ENCODE measurements at places on chromosomes 6 and 20. TPM values are rescaled to one million over a fixed set of nuclear protein-coding genes. Genes with fewer than 3 reads are reported as not detected.

ISM1 gene
- under 0.01 TPM for total RNA-seq

BCLAF1 gene
- total RNA-seq = 71.1 TPM

RPP40 gene
- total RNA-seq = 14.3 TPM

SCP2D1 gene
- not detected for total RNA-seq

BPIFB1 gene
- not detected for total RNA-seq

GABRR1 gene
- total RNA-seq = not detected

CENPW gene
- 14.4 TPM for total RNA-seq

LATS1 gene
- 8.2 TPM for total RNA-seq

SGK2 gene
- under 0.01 TPM for total RNA-seq

MAPK13 gene
- total RNA-seq = 7.0 TPM

GRCh38 chr6:167221400-167222201 is 63.8 kb upstream of the GPR31 start:
- DNase-seq = no peak

DNA sequence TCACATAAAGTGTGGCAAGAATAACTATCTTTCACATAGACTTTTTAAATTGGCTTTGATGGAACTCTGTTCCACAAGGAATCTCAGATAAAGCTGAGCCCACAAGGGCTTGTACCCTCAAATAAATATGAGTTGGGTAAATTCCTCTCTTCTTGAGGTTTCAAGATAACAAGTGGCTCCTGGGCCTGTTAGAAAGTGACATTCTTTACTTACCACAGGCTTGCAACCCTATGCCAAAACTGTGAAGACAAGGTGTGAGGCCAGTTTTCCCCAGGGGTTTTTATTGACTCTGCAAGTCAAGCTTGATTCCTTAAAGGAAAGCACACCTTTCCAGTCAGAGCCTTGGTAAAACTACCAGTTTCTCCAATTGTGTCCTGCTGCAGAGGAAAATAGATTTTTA is 664.8 kb upstream of the GJE1 start:
- DNase-seq = no peak

GRCh38 chr6:84554074-84554473 is 210.3 kb downstream of the TBX18 start:
- DNase-seq = peak; percentile 25

DNA sequence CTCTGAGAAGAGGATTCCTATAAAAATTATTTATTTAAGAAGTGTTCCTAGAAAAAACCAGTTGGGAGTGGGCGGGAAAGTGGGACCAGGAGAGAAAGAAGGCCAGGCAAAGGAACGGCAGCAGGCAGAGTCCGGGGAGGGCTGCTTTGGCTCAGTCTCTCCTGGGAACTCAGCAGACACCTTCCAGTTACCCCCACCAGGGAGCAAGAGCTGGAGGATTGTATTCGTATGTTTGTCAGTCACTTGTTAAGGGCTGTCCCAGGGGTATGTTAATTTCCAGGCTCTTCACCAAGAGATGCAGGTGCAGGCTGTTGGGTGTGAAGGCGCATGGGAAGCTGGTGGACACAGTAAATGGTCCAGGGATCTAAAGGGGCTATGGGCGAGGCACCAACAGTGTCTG is 53.0 kb upstream of the CHD6 start:
- DNase-seq = no peak

GRCh38 chr6:147867433-147868226 is 359.1 kb downstream of the SAMD5 start:
- no peak for DNase-seq

DNA sequence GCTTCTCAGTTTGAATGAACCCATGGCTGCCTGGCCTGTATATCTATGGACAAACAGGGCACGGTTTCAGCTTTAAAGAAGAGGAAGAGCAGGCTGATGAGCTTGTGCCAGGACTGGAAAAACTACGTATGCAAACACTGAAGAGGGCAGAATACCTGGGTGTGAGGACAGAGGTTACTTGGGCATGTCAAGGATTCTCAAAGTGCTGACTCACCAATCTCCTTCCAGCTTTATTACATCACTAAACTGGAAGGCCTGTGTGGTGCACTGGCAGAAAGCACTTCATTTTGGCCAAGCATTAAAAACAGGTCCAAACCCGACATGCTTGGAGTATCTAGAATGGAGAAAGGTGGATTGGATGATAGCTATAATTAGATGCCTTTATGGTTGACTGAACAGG is 95.2 kb downstream of the GMPR start:
- no peak for DNase-seq

DNA sequence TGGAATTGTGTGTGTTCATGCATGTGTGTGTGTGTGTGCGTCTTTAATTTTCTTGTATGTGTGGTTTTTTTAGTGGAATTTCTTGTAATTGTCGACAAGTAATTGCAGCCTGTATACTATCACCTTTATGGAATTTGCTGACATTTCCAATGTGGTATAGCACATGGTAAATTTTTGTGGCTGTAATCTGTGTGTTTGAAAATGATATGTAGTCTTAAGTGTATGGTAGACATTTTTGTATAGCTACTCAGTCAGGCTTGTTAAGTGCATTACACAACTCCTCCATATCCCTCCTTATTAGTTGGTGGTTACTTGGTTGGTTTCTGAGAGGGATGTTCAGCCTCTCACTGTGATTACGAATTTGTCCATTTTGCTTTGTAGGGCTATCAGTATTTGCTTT is 384.5 kb upstream of the HSF2 start:
- no peak for DNase-seq

GRCh38 chr6:145036848-145037567 is 698.3 kb downstream of the EPM2A start:
- peak; percentile 29 for DNase-seq

DNA sequence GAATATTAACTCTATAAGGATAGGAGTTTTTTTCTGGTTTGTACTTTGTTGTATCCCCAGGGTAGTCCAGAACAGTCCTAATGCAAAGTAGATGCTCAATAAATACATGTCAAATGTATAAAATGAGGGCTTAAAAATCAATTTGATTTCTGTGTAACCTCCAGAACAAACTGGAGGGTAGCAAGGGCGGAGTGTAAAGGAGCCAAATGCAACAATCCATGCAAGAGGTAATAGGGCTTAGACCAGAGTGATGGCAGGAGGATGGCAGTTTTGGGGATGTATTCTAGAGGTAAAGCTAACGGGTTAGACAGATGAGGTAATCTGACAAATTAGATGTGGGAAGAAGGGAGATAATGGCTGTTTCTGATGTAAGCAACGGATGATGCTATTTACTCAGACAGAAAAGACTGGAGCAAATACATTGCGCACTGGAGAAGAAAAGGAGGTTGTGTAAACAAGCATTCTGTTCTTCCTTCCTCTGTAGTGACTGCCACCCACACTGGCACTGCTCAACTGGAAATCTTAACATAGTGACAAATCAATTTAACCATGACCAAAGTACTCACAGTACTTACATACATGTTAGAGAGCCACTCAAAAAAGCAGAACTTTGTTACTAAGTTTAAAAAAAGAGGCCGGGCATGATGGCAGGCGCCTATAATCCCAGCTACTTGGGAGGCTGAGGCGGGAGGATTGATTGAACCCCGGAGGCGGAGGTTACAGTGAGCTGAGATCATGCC is 2.0 kb downstream of the ZNF318 start:
- DNase-seq = no peak

GRCh38 chr6:162572240-162572639 is 155.3 kb downstream of the PRKN start:
- no peak for DNase-seq

- DNase-seq = no peak
Measured at GRCh38 chr20:16397086-16397485, 176.2 kb downstream of the KIF16B start.

DNA sequence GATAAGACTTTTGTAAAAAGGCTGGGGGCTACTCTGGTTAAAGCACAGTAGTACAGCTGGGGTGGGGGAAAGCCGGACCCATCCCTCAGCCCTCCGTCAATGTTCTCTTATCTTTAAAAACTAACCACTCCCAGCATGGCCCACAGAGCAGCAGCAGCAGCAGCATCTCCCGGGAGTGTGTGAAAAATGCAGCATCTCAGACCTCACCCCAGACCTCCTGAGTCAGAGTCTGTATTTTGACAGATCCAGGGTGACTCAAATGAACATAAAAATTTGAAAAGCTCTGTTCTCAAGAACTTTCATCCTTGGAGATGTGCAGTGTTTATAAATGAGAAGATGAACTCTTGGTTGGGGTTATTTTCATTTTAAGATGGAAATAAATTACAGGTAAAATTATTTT is 277.7 kb upstream of the ECI2 start:
- no peak for DNase-seq

- no peak for DNase-seq
Measured at GRCh38 chr20:57309544-57310115, 20.0 kb upstream of the SPO11 start.

GRCh38 chr20:51602131-51602530 is 59.6 kb upstream of the NFATC2 start:
- no peak for DNase-seq

All from dermis microvascular lymphatic vessel endothelial cell (primary cell).